ENCODE measurements at places on chromosomes 3 and 15.

DNA sequence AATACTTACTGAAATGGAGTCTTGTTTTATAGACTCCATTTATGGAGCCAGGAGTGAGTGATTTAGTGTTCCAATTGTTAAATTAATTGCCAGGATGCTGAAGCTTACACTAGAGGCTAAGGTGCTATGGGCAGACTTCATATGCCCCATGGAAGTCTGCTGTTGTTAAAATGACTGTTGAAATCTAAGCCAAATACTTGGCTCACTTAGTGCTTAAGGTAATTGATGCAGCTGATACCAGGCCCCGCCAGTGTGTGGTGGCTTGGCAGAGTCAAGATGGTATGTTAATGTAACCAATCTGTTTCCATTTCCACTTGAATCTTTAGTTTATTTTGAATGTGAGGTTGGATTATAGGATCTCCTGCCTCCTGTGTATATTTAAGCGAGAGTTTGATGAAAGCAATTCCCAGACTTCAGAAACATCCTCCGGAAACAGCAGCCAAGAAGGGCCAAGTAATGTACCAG is 187.1 kb downstream of the ITPR1 start:
- no peak for DNase-seq

DNA sequence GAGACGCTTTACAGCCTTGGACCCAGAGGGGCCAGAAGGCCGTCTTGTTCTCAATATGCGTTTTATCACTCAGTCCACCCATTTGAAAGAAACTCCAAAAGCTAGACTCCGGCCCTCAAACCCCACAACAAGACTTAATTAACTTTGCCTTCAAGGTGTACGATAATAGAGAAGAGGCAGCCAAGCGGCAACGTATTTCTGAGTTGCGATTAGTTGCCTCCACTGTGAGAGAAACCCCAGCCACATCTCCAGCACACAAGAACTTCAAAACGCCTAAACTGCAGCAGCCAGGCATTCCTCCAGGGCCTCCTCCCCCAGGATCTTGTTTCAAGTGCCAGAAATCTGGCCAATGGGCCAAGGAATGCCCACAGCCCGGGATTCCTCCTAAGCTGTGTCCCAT is 17.4 kb upstream of the INO80 start:
- no peak for DNase-seq

DNA sequence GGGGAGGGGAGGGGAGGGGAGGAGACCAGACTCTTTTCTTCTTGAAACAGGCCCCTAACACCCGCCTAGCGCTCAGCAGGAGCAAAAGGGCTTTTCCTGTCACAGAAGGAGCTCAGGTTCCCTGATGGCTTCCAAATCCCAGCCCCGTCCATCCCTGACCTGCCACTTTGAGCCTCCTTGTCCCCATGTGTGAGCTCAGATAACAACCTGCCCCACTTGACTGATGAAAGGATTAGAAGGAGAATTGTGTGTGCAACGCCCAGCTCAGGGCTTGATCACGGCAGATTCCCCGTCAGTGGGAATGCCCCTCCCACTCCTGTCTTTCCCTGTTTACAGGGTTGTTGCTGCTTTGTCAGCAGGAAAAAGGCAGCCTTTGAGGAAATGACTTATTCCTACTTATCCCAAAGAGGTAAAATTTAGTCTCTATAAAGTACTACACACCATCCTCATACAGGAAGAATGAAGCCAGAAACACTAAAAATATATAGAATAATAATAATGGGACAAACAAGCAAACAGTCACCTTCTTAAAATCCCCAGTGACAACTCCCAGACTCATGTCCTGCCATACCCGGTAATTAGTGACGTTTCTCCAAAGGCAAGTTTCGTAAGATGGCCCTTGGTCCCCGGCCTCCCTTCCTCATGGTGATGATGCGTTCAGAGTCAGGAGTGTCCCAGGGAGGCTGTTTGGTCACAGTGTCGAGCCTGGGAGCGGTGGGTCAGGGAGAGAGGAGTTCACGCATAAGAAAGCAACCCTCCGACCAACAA is 6.1 kb upstream of the LRRC15 start:
- DNase-seq, result no peak

DNA sequence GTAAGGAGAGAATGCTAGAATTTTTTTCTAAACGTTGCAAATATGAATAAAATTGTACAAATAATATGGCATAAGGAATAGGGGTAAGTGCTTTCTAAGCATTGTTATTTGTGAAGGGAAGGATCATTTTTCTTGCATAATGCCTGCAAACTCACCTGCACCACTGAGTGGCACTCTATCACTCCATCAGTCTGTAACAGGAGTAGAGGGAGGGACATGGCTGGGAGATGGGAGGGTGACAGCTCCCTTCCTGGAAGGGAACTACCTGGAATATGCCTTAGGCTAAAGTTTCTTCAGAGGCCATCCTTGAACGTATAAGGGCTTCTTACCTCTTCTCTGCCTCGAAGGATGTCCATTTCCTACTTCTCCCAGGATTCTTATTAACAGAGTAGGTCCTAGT is 3.0 kb downstream of the NAALADL2 start:
- no peak for DNase-seq

DNA sequence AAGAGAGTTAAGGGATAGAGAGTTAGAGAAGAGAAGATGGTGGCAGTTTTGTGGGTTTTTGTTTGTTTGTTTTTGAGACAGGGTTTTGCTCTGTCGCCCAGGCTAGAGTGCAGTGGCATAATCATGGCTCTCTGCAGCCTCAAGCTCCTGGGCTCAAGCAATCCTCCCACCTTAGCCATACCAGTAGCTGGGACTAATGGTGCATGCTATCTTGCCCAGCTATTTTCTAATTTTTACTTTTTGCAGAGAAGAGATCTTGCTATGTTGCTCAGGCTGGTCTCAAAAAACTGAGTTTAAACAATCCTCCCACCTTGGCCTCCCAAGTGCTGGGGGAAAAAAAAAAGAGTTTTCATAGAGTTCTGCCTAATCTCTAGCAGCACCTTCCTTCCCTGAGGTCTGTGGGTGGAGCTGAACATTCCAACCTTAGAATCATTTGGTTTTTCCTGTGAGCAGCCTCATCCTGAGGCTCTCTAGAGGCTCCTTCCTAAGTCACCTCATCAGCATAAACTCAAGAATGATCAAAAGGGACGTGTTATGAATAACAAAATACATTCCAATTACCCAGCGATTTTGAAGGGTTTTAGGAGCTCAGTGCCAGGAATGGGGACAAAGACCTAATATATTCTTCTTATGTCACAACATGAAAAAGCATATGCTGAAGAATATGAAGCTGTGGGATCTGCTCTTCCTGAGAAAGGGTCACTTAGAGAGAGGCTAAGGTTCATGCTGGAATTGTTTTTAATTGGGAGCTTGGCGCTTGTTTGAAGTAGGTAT is 180.6 kb downstream of the LSAMP start:
- no peak for DNase-seq

- DNase-seq, result no peak
Observed at GRCh38 chr15:90883976-90884718, at the start of gene FES. Gene FES, plus strand, starts transcription at chr15:90884504. Its CDS starts 542 bp downstream, at chr15:90885046.

DNA sequence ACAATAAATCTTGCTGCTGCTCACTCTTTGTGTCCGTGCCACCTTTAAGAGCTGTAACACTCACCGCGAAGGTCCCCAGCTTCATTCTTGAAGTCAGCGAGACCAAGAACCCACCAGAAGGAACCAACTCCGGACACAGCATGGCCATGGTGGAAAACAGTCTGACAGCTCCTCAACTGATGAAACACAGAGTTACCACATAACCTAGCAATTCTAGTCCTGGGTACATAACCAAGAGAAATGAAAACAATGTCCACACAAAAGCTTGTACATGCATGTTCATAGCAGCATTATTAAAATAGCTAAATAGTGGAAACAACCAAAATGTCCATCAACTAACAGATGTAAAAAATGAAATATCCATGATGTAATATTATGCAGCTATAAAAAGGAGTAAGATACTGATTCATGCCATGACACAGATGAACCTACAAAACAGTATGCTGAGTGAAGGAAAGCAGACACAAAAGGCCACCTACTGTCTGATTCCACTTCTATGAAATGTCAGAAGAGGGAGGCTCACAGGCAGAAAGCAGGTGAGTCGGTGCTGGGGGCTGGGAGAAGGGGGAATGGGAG is 36.8 kb downstream of the VGLL4 start:
- DNase-seq, result no peak

GRCh38 chr3:127213381-127213918 is 20.5 kb downstream of the PRR23E start:
- DNase-seq, result no peak

GRCh38 chr3:26247712-26248111 is 374.9 kb upstream of the LRRC3B start:
- no peak for DNase-seq

DNA sequence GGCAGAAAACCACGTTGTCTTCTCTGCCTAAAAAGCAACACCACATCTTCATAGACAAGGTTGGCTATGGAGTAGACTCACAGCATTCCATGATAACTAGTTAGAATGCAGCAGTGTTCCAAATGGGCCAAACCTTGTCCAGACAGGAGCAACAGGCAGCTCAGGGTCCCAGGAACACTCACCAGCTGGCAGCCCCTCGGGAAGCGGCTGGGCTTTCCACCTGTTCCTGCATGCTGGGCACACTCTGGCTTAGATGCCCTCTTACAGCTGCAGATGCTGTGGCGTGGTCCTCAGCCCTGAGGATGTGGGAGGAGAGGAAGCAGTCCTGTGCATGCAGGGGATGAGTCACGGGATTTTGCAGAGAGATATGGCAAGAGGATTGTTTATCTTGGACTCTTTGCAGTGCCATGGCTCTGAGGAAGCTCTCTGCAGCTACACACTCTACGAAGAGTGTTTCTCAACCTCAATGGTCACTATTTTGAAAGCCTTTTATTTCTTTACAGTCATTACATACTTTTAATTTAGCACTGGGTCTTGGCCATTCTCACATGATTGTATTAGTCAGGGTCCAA is 11.3 kb downstream of the NRROS start:
- no peak for DNase-seq

- DNase-seq, result no peak
Observed at GRCh38 chr3:124860599-124860998, 26.6 kb downstream of the ITGB5 start.

GRCh38 chr3:52437326-52438103 is 7.4 kb downstream of the SEMA3G start:
- no peak for DNase-seq

DNA sequence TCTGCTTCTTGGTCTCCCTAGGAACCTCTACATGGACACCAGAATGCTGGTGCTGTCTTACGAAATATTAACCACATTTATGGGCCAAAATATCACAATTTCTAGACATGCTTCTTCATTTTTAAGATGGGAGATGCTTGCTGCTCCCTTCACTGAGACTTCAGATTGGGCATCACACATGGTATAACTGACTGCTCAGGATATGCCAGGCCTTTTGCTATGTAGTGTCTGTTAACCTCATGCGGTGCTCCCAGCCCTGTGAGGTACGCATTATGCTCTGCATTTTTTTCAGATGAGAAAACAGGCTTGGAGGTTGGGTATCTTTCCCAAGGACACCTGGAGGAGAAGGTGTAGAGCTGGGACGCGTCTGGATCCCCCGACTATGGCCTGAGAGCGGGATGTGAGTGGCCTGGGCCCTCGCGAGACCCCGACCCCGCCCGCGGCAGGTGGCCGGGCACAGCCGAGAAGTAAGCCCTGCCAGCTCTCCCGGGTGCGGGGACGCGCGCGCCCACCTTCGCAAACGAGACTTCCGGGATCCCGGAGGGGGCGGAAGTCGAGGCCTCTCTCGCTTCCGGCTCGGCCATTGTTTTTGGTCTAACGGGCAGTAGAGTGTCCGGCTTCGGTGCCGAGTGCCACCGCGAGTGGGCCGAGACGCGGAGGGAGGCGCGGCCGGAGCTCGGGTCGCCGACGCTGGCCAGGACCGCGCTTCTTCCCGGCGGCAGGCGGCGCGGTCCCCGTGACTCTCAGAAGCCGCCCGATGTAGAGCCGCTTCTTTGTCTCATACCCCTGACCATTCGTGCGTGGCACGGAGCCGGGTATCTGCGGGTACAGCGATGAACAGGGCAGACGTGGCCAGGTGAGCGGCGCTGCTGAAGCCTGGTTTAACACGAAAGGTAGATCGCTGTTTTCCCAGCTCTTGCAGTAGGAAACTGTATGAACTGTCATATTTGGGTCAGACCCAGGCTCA is at the start of gene ZKSCAN7:
ZKSCAN7 (plus strand) TSS at position 568 of the 967 bp plus-strand sequence. CDS start 1,855 bp downstream, outside the sequence.
- peak; percentile 37 for DNase-seq

DNA sequence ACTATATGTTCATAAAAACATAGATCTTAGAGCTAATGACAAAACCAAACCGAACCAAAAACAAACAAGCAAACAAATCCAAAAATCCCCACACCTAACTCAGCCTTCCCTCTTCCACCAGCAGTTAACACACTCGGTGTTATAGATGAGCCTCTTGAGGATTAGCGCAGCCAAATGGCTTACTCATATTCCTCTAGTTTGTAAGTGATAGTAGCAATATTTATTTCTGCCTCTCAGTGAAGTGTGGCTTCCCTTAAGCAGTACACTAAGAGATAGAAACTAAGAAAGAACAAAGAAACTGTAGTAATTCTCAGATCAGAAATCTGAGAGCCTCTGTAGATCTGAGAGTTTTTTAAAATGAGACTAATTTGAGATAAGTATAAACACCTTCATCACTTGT is 2.4 kb upstream of the NCEH1 start:
- no peak for DNase-seq

DNA sequence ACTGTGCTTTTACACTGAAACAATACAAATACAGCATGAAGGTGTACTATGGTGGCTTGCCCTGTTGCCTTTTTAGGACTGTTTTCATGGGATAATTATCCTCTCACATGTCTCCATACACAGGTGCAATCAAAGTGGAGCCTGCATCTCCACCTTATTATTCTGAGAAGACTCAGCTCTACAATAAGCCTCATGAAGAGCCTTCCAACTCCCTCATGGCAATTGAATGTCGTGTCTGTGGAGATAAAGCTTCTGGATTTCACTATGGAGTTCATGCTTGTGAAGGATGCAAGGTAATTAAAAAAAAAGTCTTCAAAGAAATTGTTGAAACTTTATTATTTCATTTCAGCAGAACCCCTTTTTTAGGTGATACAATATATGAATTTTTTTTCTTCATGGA is 92.3 kb downstream of the PPARG start:
- DNase-seq, result no peak

GRCh38 chr3:127428344-127428997 is 140.6 kb upstream of the PRR20G start:
- DNase-seq, result no peak

- DNase-seq, result no peak
Observed at GRCh38 chr15:40217166-40217824, 21.6 kb upstream of the PAK6 start.

All from NCI-H1930 (cell line).